ENCODE measurements at places on chromosomes 16 and 17.

DNA sequence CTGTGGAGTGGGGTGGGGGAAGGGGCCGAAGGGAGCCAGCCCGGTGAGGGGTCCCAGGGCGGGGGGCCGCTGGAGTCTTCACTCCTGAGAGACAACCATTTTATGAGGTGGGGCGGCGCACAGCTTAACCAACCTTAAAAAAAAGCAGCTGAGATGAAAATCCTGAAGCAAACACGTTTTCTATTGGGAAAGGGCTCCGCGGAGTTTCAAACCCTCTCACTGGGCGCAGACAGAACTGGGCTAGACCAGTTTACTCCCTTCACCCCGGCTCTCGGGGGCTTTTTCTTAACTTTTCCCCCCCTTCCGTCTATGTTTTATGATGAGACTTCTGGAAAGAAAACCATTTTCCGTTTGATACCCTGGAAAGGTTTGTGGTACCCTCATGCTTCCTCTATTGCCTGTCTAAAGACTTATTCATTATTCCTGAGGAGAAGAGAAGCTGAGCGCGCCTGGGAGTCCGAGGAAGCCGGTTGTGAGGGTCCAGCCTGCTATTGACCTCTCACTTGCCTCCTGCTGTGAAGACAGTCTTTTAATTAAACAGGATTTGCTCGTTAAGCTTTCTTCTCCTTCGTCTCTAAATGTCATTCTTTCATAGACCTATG lies 482 bp upstream of the SSH2 start:
- DNase-seq, result no peak

DNA sequence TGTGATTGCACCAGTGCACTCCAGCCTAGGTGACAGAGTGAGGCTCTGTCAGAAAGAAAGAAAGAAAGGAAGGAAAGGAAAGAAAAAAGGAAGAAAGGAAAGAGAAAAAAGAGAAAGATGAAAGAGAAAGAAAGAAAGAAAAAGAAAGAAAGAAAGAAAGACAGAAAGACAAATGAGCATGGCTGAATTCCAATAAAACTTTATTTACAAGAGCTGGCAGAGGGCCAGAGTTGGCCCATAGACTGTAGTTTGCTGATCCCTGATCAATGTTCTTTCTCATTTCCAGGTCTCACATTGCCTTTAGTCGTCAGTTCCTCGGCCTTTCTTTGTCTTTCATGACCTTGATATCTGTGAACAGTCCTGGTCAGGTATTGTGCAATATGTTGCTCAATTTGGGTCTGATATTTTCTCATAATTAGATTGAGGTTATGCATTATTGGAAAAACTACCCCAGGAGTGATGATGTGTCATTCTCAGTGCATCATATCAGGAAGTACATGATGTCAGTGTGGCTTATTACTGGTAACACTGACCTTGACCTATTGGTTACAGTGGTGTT lies 68.5 kb upstream of the MED9 start:
- no peak for DNase-seq

DNA sequence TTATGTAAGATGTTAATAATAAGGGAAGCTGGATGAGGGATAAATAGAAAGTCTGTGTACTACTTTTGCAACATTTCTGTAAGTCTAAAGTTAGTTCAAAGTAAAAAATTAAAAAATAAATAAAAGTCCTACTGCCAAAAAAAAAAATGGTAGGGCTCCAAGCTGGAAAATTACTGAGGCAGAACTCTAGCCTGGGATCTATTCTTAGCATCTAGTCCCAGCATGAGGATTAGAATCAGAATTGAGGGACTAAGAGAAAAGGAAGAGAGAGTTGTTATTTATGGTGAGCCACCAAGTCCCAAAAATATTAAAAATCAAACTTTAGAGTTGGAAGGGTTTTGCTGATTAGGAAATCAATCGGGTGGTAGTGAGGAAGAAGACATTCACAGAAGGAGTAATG lies 110.3 kb downstream of the CYB561 start:
- DNase-seq, result no peak

DNA sequence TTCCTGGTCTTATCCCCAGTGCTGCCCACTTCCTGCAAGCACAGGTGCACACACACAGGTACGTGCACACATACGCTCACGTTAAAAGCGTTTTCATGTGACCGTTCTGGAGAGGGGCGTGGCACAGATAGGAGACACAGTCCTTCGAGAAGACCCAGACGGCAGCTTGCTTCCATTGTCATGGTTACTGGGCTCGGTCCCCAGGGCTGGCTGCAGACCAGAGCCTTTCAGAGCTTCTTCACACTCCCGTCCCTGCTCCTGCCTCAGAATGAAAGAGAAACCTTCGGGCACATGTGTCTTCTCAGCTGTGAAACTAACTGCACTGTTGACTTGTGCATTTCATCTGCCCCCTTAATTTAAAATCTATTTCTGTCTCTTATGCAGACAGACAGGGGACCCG lies 154.2 kb downstream of the PITPNC1 start:
- no peak for DNase-seq

DNA sequence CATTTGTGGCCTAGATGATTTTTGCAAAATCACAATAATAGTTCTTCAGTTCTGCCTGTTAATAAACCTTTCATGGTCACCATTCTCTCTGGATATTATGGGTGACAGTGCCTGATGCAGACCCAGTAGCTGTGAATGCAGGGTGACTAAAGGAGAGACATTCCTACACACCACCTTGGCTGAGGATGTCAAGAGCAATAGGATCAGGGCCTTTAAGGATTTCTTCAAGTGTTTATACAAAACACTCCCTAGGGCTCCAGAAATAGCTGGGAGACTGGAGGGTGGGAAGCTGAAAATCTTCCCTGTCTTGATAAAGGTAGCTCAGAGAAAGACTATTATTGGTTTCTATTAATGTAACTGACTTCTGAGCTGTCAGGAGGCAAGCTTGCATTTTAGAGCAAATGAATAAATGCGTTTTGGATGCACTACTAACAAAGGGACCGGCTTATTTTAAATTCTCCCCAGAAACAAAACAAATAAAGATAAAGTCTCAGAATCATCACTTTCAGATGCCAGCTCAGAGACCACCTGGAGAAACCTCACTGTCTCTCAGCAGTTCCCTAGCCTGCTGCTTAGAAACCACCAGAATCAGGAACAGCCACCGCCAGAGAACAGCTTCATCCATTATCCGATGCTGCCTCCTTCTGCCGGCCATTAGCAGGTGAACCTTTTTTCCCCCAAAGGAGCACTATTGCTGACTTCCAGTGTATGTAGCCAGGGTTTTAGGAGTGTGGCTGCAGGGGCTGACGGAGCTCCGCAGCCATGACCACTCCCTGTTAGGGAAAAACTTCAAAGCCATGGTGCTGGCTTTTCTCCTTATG lies 171.4 kb upstream of the DYNLRB2 start:
- no peak for DNase-seq

DNA sequence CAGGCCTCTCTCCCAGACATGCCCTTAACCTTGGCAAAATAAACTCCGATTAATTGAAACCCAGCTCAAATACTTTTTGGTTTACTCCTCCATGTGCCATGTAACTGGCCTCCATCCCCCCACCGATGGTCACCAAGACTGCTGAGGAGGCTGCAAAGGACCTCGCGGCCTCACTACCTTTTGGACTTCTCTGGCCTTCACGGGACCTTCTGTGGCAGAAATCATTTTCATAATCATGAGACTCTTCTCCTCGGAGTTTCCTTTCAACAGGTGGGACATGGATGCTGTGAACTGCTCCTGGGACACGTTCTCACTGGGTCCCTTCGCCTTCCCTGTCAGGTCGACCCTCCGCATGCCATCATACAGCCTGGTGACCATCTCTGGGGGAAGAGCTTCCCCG lies 9.0 kb downstream of the MEAK7 start:
- no peak for DNase-seq

- no peak for DNase-seq
Measured at GRCh38 chr17:30389756-30390300, 11.1 kb downstream of the CPD start.

DNA sequence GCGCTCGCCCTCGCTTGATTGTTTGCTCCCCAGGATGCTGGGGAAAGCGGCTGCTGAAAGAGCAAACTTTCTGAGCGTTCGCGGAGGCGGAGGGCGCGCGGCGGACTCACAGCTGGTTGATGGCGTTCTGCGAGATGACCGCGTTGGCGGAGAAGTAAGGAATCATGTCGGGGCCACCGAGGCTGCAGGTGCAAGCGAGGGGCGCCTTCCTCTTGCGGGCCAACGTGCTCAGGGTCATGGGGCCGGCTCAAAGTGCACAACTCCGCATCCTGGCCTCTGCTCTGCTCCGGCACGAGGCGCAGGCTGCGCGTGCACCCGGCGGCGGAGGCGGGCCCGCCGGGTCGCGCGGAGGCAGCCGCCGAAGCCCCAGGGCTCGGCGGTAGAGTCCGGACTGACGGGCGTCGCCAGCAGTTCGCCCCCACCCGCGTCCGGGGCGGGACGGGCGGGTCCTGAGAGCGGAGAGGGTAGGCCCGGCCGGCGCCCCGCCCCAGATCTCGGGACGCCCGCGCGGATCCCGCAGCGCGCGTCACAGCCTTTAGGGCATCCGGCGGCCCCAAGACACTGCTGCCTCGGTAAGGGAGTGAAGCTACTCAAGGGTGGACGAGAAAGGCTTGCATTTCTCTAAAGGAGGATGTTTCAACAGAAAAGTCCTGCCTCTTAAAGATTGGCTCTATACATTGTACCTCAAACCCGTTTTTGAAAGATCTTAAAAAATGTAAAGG lies 138.5 kb upstream of the CORO6 start:
- DNase-seq, result peak; percentile 87

GRCh38 chr17:77476006-77476405 lies 335.2 kb downstream of the SEC14L1 start:
- no peak for DNase-seq
